ENCODE measurements at places on chromosomes 2 and 18. TPM values are rescaled to one million over a fixed set of nuclear protein-coding genes. Genes with fewer than 3 reads are reported as not detected.

The NPPC gene
- 0.10 TPM for polyA plus RNA-seq

The CHRNA1 gene
- 0.33 TPM for polyA plus RNA-seq

The TPO gene
- polyA plus RNA-seq, result 35.2 TPM

The DPP4 gene
- 1.7 TPM for polyA plus RNA-seq

The PAX8 gene
- polyA plus RNA-seq, result 0.08 TPM
